ENCODE measurements at places on chromosomes 2 and 18.

DNA sequence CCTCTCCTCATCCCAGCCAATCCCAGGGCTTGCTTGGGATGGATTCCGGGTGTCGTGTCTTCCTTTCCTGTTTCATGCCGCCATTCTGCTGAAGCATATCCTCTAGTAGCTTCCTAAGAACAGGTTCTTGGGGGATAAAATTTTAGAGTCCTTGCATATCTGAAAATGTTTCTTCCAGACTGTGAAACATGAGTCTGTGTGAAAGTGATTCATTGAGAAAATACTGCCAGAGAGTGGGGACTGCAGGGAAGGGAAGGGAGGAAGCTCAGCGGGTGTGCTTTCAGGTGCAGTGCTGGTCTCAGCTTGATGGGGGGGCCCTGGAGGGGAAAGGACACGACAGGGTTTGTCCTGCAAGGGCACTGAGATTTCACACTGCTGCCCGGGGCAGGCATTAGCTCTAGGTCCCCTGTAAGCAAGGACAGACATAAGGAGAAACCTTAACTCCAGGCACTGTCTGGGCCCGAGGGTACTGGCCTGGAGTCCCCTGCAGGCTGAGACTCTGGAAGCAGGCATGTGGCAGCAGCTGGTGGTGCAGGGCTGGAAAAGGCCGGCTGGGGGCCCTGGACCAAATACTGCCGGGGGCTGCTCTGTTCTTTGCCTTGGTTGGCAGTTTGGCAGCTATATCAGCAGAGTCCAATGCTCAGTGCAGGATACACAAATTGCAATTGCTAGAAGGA, 97.6 kb upstream of the HS6ST1 start:
- no peak for DNase-seq

DNA sequence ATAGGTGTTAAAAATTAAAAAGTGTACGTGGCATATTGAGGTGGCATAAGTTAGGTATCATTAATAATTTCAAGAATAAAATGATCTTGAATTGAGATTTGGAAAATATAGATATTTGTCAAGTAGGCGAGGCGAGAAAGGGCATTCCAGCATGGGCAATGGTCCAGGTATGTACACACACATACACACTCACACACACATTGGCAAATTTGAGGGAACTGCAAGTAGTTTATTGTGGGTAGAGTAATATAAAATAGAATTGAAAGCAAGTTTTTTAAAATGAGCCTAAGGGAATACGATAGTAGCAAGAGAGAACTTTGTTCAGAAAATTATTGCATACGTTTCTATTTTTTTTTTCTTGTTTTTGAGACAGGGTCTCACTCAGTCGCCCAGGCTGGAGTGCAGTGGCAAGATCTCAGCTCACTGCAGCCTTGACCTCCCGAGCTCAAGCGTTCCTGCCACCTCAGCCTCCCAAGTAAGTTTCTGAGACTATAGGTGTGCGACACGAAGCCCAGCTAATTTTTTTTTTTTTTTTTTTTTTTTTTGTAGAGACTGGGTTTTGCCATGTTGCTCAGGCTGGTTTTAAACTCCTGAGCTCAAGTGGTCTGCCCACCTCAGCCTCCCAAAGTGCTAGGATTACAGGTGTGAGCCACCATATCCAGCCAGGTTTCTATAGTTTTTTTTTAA, 96.7 kb upstream of the SLC39A10 start:
- DNase-seq: peak; percentile 51

GRCh38 chr2:29196792-29197788, 81.9 kb downstream of the CLIP4 start:
- peak; percentile 80 for DNase-seq

DNA sequence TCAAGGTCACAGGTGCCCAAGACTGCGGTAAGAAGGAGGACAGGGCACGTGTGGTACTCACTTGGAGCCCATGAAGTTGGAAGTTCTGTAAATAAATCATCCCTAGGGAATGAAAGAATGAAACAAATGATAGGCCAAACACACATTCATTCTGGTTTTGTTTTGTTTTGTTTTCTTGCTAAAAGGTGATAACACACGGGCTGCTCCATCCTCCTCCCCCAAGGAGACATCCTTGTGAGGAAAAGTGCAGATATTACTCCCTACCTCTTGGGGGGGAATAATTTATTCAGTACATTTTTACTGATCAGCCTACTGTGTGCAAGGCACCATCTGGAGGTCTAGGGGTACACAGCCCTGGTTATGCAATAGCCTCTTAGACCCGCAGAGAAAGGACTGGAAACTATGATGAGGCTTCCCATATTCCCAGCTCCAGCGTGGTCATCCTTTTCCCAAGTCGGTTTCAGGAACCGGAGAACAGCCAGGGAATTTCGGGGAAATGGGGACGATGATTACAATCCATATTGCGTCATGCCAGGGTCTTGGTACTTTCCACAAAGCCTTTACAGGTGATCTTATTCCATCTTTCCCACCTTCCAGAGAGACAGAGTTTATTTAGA, 6.3 kb downstream of the RAX start:
- DNase-seq: no peak

DNA sequence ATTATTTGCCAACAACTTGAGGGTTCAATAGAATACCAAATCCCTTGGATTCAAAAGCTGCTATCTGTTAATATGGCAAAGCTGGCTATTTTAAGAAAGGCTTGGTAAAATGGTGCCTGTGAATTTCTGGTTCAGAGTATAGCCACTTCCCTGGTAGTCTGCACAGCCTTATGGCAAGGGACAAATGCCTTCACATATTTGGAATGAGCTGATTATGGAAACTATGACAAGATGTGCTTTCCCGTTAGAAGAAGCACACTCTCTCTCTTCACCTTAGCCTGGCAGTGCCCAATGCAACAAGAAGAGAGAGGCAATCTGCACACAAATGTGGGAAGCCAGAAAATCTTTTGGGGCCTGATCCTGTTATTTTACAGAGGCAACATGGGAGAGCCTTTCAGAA, 47.5 kb upstream of the MAP3K20 start:
- DNase-seq: no peak

GRCh38 chr2:219701847-219702634, 74.6 kb downstream of the SLC4A3 start:
- DNase-seq: no peak

DNA sequence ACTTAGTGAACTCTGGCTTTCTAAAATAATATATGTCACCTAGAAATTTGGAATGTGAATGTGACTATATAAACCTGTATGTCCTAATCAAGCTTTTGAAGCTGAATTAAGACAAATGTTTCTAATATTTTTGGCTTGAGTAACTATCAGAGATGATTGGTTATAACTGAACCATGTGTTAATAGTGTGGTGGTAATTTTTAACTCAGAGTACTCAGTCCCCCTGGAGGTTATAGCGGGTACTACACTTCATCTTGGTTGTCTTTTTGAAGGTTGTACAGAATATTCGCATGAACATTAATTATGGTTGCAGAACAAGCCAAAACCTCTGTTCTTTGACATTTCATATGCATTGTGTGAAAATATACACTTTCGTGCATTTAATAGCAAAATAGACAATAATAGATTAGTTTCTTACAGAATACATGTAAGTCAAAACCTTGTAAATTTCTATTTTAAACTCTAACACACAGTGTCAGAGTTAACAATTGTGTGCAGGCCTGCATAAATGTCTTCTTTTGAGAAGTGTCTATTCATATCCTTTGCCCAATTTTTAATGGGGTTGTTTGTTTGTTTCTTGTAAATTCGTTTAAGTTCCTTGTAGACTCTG, 86.0 kb downstream of the OSBPL6 start:
- DNase-seq: peak; percentile 60

- no peak for DNase-seq
Measured at GRCh38 chr2:11043245-11043644, 112.0 kb upstream of the SLC66A3 start.

GRCh38 chr2:175126661-175127060, 41.3 kb downstream of the ATF2 start:
- DNase-seq: no peak

DNA sequence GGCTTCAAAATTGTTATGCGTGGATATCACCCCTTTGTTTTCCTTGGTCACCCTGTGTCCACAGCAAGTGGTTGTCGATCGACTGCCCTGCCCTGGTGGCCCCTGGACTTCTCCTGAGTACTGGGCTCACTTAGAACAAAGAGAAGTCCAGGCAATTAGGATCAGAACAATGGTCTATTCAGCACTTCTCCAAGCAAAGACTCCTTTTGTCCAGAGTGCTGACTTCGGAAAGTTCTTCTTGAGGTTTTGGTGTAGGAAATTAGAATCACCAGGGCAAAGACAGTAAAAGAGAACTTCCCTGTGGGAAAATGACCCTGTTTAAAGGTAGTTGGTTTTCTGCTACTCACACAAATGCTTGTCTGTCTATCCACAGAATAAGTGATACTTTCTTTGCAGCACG, 173.9 kb downstream of the FHOD3 start:
- DNase-seq: no peak

DNA sequence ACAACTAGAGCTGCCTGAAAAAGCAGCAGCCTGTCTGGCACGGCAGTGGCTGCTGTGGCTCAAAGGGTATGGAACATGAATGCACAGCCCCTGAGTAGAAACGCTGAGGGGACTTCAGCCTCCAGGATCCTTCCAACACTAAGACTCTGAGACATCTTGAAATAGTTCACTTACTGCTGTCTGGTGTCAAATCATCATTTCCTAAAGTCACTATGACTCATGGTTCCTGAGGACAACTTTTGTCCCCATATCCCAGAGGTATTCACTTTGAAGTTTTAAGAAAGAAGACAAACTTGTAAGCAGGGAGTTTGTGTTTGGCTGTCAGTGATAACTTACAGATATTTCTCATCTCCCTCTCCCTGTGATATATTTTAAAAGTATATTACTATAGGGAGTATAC, 33.3 kb upstream of the NEB start:
- DNase-seq: no peak

DNA sequence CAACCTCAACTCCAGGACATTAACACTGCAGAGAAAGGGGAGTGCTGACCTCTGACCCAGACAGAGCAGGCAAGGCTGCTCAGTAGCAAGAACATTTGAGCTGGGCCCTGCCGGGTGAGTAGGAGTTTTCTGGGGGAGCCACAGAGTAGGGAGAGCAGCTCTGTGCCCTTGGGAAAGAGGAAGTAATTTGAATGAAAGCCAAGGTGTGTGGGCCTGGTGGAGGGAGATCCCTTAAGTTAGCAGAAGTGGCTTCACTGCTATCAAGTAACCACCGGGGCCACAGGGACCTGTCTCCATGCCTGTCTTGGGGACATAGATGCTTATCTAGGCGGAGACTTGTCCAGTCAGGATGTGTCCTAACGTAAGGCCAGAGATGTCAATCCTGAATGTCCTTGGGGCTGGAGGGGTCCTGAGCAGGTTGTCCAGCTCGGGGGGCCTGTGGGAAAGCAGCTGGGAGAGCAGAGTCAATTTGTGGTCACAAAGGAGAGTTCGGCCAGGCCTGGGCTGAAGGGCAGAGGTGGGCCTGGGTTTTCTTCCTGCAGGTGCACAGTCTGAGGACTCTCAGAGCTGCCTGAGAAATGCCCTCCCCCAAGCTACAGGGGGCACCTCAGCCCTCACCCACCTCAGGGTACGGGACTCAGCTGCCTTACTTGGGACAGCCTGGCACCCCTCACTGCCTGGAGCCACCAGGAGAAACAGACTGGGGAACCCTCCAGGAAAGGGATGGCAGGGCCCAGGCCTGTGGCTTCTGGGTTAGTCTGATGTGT, 15.0 kb upstream of the OTOF start:
- no peak for DNase-seq

GRCh38 chr2:27809761-27810241, 38.3 kb downstream of the MRPL33 start:
- no peak for DNase-seq

DNA sequence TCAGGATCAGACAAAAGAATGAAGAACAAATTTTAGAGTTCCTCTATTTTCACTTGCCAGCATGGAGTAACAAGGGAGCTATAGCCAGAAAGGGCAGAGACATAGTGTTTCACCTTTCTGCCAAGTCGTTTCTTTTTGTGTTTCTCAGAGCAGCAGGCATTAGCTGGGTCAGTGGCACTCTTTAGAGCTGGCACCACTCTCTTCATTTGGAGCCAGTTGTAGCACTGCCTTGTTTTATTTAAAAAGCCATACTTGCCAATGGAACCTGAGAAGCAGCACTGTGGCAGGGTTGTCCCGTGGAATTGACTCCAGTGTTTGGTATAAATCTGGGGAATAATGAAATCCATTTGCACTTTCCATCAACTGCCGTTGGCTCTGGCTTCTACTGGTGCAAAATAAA, 64.0 kb downstream of the LRRTM4 start:
- no peak for DNase-seq

GRCh38 chr18:59569390-59569791, 127.8 kb downstream of the CCBE1 start:
- no peak for DNase-seq

GRCh38 chr18:23567671-23568070, 18.6 kb downstream of the NPC1 start:
- no peak for DNase-seq

DNA sequence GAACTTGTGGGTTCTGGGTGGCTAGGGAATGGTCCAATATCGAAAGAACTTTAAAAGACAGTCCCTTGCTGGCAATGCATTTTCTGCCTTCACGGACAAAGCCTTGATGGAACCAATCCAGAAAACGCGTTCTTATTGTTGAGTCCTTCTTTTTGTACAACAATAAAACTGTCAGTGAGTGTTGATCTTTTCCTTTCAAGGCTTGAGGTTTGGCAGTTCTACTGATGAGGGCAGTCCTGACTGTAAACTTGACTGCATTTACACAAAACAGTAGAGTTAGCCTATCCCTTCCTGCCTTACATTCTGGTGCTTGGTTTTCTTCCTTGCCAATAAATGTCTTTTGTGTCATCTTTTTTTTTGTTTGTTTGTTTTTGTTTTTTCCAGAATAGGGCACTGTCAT, 2.5 kb upstream of the UGT1A7 start:
- DNase-seq: no peak

DNA sequence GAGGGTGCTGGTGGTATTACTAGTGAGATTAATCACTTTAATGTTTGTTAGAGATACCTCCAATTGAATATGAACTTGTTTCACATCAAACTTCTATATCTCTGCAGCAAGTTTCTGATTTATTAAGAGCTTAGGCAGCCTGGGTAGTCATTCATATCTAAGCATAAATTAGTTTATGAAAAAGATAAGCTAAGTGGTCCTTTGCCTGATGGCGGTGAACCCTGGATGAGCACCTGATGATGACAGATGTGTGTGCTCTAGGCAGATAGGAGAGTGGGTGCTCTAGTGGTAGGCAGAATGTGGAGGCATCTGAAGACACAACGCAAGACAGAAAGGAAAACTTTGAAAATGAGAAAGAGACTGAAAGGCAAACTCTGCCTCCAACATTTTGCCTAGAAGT, 5.0 kb downstream of the FKBP7 start:
- DNase-seq: no peak

- no peak for DNase-seq
Measured at GRCh38 chr2:102074152-102074783, 68.3 kb upstream of the IL1R1 start.

DNA sequence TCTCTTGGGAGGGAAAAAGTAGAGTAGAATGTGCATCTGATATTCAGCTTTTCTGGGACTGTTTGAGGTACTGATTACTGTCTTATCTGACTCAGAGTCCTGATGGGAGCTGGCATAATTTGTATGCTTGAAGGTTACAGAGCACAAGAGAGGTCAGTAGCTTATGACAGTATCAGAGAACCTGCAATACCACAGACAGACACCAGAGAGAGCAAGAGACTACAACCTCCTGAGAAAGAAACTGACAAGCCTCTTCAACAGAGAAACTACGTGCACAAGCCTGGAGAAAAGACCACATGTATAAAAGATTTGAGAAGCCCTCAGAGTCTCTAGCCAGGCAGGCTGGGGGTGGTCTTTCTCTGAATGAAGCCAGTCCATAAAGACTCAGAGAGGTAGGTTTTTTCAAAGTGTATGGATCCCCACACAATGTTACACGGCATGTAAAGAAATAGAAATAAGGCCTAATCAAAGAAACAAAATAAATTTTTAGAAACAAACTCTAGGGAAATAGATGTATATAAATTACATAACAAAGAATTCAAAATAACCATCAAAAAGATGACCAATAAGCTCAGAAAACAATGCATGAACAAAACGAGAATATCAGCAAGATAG, 568.3 kb downstream of the LRRTM4 start:
- DNase-seq: peak; percentile 8
